T-helper 1 cell treated with Interleukin-12 subunit alpha and Interleukin-12 subunit beta and Interleukin-4 antibody, amounts not matched to agents 30 ng/mL and 1 ng/mL, for 36 hours (primary cell): ENCODE measurements at places on chromosomes 7 and 10. TPM values are rescaled to one million over a fixed set of nuclear protein-coding genes. Genes with fewer than 3 reads are reported as not detected.

LIPM gene
- not detected in 2 replicates for total RNA-seq

MMP21 gene
- total RNA-seq, result 0.24 and 0.27 TPM in 2 replicates

FFAR4 gene
- not detected in 2 replicates for total RNA-seq

SPDYE16 gene
- total RNA-seq, result 0.05 and 0.27 TPM in 2 replicates

CALCR gene
- total RNA-seq, result not detected in 2 replicates

BHLHA15 gene
- 0.64 and 1.2 TPM in 2 replicates for total RNA-seq

CH25H gene
- total RNA-seq, result not detected in 2 replicates

HOXA13 gene
- total RNA-seq, result not detected in 2 replicates

HOXA5 gene
- not detected in 2 replicates for total RNA-seq

OR6V1 gene
- total RNA-seq, result not detected in 2 replicates

GFRA1 gene
- total RNA-seq, result not detected in 2 replicates

ACHE gene
- total RNA-seq, result 0.17 and 0.42 TPM in 2 replicates

ZNF479 gene
- total RNA-seq, result not detected in 2 replicates

MUC12 gene
- not detected in 2 replicates for total RNA-seq

NODAL gene
- not detected in 2 replicates for total RNA-seq

WEE2 gene
- 0.12 and 0.15 TPM in 2 replicates for total RNA-seq

PFKFB3 gene
- 81.8 and 84.7 TPM in 2 replicates for total RNA-seq

CADPS2 gene
- total RNA-seq, result not detected in 2 replicates
